PC-3 (cell line): ENCODE measurements at places on chromosomes 3 and 15. TPM values are rescaled to one million over a fixed set of nuclear protein-coding genes. Genes with fewer than 3 reads are reported as not detected.

DNA sequence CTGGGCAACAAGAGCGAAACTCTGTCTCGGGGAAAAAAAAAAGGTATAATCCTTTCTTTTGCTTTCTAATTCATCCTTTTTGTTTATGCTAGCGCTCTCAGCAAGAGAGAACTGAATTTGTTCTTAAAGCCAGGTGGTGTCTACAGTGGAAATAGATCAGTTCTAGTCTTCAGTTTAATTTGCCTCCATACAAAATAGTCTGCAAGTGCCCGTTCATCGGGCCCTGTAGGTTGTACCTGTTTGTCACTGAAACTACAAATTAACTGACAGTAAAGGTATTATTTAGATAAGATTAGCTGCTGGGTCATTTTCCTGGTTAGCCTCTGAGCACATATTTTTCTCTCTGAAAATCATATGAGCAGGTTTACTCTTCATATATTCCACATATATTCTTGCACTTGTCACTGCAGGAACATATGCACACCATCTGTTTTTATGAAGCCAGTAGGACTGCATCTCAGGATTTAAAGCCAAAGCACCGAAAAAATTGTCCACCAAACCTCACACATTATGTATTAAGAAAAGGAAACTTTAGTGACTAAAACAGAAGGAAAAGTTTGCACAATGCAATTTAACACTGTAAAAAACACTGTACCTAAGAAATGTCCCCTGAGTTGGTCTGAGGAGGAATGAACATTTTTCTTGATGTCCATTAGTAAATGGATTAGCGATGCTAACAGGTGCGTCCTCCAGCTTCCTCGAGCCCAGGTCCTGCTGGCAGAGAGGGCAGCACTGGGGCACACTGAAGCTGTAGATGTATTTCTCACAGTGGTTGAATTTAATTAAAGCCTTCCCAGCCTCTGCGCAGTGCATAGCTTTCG is 437 bp downstream of the MKRN2OS start:
- DNase-seq = peak; percentile 31

- DNase-seq = peak; percentile 74
Observed at GRCh38 chr15:38128341-38128781, 124.3 kb upstream of the SPRED1 start.

- DNase-seq = no peak
Observed at GRCh38 chr15:47866446-47866845, 149.1 kb downstream of the SEMA6D start.

DNA sequence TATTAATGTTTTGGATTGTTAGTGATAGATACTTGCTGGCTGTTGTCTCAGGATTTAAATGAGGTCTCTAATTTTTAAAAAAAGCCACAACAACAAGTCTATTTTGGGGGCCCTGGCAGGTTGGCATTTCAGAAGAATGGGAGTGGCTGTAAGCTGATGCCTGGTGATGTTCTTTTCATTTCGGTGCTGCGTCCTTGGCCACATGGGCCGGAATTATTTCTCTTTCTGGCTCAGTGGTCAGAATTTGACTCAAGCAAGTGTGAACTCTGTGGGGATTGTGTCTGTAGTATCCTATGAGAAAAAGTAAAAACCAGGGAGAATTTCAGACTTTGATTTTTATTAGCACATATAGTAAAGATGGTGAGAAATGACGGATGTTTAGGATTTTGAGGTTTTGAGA is 203.0 kb downstream of the AKAP13 start:
- no peak for DNase-seq

DNA sequence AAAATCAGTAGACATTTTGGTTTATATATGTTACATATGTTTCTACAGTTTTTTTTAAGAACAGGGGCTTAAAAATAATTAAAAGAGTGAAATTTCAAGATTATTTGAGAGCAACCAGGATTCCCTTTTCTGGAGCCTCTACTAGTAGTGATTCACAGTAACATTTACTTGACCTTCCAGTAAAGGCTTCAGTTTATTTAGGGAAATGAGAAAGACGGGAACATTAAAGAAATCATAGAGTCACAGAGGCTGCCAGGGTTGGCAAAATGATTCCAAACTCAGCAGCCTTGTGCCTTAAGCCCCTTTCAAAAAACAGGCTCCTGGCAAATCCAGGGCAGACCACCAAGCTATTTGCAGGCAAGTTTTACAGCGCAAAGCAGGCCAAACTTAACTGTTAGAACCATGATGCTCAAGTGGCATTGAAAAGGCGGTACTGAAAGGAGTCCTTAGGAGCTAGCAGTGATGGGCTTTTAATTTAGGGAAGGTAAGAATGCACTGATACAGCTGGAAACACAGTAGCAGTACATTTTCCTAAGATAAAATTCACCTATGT is 201.1 kb upstream of the ADAMTS9 start:
- no peak for DNase-seq

DNA sequence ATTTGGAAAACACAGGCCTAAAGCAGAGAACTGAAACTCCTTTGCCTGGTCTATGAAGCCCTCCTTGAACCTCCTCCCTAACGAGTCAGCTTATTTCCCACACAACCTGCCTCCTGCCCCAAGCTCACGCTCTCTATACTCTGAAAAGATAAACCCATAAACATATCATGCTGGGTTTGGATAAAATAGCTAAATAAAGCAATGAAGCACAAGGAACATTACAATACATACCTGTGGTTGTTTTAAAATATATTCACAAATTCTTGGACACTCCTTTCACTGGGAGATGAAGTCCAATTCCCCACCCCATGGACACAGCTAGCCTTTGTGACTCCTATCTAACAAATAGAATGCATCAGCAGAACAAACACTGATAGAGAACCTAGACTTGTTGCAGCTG is 98.2 kb downstream of the PLCH1 start:
- DNase-seq = no peak

DNA sequence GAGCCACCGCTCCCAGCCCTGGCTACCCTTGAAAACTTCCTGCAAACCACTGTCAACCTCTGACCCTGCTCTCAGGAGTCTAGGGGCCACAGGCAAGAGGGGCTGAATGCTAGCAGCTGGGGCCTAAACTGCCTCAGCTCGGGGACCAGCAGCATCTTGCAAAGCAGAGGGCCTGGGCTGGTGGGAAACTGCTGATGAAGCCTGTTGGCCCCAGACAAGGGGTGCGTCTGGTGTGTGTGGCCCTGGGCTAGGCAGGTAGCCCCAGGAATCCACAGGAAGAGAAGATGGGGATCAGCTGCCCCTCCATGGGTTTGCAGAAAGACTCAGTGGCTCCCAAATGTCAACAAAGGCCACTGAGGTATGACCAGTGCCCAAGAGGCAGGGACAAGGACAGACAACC is 8.2 kb upstream of the POLG start:
- DNase-seq = no peak

DNA sequence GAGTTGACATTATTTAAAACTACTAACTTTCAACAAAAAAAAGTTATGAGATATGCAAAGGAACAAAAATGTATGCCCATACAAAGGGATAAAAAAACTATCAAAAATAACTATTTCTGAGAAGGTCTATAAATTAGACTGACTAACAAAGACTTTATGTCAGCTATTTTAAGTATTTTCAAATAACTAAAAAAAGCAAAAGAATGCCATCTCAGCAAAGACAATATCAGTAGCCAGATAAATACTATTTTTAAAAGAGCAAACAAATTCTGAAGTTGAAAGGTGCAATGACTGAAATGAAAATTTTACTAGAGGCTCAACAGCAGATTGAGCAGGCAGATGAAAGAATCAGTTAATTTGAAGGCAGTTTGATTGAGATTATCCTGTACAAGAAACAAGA is 3.6 kb upstream of the STRIT1 start:
- no peak for DNase-seq

GRCh38 chr3:53079791-53080555 is 34.1 kb upstream of the SFMBT1 start:
- DNase-seq = no peak

- DNase-seq = no peak
Observed at GRCh38 chr3:140505876-140506275, 172.0 kb upstream of the TRIM42 start.

- DNase-seq = no peak
Observed at GRCh38 chr3:65888196-65888595, 150.5 kb downstream of the MAGI1 start.

DNA sequence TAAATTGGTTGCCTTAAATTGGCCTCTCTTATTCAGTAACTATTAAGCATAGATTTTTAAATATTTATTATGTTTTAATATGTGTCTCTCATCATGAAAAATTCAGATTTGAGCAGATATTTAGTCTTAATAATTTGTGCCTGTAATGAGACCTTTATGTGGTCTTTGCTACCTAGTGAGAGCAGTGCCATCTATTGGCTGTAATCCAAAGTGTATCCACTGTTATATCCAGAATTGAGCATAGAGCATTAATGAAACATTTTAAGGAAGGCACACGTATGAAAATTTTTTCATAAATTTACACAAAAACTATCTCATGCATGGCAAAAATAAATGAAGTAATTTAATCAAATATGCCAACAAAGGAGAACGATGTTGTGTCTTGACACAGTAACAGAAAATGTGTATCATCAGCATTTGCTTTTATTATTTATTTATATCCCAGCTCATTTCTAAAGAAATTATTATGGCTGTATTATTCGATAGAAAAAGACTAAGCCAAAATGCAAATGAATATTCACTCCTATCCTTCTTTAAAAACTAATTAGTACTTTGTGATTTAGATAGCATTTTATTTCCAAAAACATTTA is 203.5 kb downstream of the RSRC1 start:
- peak; percentile 56 for DNase-seq

DNA sequence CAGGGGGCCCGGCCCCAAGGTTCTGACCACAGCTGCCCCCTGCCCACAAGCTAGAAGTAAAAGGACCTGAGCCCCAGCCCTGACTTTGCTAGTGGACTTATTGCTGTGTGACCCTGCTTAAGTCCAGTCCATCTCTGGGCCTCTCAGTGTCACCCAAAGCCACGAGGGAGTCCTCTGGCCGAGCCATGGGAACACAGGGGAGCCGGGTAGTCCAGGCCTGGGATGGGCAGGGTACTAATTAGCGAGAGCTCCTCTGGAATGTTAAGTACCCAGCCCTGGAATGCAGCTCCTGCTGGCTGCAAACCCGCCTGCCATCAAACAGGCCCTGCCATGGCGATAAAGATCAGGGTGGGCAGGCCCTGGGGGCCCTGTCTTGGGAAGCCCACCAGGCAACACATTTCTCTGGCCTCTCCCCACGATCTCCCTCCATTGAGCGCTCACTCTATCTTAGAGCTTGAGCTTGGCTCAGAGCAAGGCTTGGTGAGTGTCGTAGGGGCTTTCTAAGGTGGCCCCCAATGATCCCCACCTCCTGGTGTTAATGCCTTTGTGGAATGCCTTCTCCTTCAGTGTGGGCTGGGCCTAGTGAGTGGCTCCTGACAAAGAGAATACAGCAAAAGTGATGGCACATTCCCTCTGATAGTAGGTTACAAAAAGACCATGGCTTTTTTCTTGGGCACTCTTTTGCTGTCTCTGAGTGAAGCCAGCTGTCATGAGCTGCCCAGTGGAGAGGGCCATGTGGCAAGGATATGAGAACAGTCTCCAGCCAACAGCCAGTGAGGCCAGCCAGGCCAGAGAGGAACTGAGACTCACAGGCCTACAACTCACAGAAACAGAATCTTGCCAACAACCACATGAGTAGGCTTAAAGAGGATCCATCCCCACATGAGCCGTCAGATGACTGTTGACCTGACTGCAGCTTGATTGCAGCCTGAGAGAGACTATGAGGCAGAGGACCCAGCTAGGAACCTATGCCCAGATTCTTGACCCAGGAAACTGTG is 133.1 kb downstream of the SMAD6 start:
- no peak for DNase-seq

GRCh38 chr15:39851500-39852092 is 68.5 kb downstream of the GPR176 start:
- DNase-seq = no peak

DNA sequence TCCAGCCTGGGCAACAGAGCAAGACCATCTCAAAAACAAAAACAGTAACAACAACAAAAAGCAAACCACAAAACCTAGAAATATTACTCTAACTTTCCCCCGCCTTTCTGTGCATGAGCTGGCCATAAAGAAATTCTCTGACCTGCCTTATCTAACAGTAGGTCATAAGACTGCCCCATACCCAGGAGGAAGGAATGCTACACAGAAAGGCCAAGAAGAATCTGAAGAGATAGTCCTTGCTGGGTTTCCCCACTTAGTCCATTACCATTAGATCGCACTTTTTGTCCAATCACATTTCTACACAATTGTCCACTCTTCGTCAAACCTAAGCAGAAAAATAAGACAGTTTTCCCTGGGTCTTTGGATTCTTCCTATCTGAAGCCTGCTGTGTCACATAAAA is 23.5 kb downstream of the CIAO2A start:
- no peak for DNase-seq

DNA sequence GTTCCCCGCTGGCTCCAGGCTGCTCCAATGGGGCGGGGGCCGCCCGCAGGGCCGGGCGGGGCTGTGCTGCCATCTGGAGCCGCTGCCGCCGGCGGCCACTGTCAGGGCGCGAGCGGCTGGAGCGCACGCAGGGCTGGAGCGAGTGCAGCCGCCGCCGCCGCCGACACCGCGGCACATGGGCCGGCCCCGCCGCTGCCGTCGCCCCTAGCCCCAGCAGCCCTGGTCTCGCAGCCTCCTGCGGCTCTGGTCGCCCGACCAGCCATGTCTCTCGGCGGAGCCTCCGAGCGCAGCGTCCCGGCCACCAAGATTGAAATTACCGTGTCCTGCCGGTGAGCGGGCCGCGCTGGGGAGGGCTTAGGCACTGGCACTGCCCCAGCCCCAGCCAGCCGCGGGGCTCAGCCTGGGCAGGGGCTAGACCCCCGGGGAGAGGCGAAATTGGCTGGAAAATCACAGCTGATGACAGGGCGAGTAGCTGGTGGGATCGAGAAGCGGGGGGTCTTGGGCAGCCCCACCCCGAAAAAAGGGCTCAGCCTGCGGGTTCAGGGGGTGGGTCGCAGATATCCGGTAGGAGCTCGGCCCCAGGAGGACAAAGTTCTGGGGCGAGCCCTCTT is at the start of gene CPNE9:
TSS of gene CPNE9 (plus strand) at position 98 of the 611 bp plus-strand sequence. CDS start at position 262, 164 bp downstream.
- no peak for DNase-seq

- peak; percentile 12 for DNase-seq
Observed at GRCh38 chr15:59329570-59330350, 42.9 kb downstream of the MYO1E start.

GRCh38 chr3:185215873-185216606 is 37.8 kb downstream of the EHHADH start:
- peak; percentile 44 for DNase-seq

The FILIP1L gene
- not detected in 2 replicates for total RNA-seq

The GREM1 gene
- 0.58 and 1.6 TPM in 2 replicates for total RNA-seq

The GOLGA6L10 gene
- 1.1 TPM in 1 of 2 replicates, not detected in the other for total RNA-seq

The SLC35G2 gene
- 1.8 and 3.7 TPM in 2 replicates for total RNA-seq

The MGA gene
- 19.0 and 21.2 TPM in 2 replicates for total RNA-seq

The LDHAL6B gene
- not detected in 2 replicates for total RNA-seq

The C3orf20 gene
- not detected in 2 replicates for total RNA-seq

The ABHD2 gene
- total RNA-seq = 31.4 and 34.0 TPM in 2 replicates

The NDUFB4 gene
- 239 and 283 TPM in 2 replicates for total RNA-seq

The DOCK3 gene
- total RNA-seq = under 0.01 and 0.15 TPM in 2 replicates

The C2CD4A gene
- 0.11 and 0.52 TPM in 2 replicates for total RNA-seq

The CP gene
- total RNA-seq = 0.04 TPM in 1 of 2 replicates, not detected in the other

The MAPKBP1 gene
- total RNA-seq = 23.8 and 29.1 TPM in 2 replicates
